Foreskin keratinocyte (primary cell): ENCODE measurements at places on chromosomes 2 and 18.

DNA sequence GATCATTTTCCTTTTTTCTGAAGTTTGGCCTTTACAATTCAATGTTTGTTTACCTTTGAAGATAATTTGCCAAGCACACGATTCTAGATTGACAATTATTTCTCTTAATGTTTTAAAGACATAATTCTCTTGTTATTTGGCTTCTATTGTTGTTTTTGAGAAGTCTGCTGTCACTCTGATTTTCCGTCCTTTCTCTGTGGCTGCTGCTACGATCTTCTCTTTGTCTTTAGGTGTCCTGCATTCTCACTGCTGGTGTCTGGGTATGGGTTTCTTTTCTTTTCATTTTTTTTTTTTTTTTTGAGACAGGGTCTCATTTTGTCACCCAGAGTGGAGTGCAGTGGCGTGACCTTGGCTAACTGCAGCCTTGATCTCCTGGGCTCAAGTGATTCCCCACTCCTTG lies 15.1 kb upstream of the FAM228A start:
- no peak for DNase-seq

DNA sequence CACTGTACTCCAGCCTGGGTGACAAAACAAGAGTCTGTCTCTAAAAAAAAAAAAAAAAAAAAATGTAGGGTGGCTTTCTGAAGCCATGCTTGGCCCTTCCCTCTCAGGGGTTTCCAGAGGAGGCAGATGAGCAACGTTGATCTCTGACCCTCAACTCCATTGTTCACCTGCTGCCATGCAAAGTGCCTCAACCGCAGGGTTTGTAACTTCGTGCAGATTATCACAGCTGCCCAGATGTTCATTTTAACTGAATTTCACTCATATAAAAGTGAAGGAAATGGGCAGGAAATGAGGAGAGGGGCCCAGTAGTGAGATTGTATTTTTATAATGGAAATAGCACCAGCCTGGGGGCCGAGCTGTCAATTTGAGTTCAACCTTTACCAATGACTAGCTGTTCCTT lies 14.9 kb upstream of the B3GNT2 start:
- no peak for DNase-seq

DNA sequence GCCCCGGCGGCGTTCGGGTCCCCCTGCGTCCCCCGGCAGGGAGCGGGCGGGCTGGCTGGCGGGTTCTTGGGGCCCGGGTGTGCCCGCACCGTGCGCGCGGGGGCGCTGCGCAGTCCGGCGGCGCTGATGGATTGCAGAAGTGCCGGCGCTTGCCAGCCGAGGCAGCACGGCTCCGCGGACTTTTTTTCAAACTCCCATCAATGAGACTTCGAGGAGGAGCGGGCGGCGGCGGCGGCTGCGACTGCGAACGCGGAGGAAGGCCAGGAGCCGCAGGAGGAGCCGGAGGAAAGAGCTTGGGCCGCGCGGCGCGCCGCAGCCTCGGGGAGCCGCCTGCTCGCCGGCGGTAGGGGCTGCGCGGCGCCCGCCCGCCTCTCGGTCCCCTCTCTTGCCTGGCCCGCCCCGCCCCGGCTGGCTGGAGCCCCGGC lies at the start of gene GLI2:
Gene GLI2 (plus strand): TSS at position 123 of the 425 bp plus-strand sequence. CDS start 61,453 bp downstream, outside the sequence.
- peak; percentile 54 for DNase-seq

DNA sequence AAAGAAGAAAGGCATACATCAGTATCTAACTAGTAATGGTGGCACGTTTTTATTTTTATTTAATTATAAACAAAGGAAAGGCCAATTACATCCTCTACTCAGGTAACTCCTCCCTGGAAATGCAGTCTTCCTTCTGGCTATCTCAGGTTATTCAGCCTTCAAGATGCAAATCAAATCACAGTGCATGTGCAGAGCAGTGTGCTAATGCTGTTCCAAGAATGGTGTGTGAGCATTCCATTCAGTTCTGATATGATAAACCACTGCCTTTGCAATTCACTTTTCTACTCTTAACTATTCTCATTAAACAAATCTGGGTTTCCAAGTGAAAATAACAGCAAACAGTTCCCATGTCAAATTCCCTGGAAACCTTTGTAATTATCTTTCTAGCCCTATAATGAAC lies 38.4 kb downstream of the SEPTIN10 start:
- no peak for DNase-seq

DNA sequence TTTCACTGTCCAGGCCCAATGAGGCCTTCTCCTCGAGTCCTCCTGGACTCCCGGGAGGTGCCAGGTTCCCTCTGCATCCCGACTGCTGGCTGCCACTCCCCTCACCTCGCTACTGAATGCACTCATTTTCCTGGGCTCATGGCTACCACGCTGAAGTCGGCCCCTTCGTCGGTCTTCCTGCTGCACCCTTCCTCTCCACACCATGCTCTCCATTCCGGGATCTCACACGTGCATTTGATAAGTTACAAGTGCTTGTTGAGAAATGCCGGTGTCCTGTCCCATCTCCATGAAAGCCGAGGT lies 334.7 kb upstream of the MYT1L start:
- no peak for DNase-seq

DNA sequence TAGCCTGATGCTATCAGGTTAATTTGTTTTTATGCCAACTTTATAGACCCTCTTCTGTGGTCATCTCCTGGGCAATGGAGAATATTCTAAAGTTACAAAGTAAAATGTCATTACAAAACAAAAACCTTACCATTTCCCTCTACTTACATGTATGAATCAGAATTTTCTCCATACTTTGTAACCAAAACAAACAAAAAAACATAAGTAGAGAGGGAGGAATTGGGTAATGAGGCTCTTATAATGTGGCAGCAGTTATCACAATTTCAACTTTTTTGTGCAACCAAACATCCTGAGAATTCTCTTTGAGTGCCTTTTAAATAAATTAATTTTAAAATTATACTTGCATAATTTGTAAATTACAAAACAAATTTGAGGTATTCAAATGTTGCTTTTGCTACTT lies 332.8 kb downstream of the TXNL1 start:
- DNase-seq: no peak

GRCh38 chr18:52427521-52428175 lies 87.7 kb downstream of the DCC start:
- DNase-seq: no peak

GRCh38 chr18:55900380-55900779 lies 312.4 kb upstream of the TCF4 start:
- no peak for DNase-seq

- DNase-seq: no peak
Observed at GRCh38 chr2:124339709-124340108, 314.6 kb downstream of the CNTNAP5 start.

- no peak for DNase-seq
Observed at GRCh38 chr2:37125416-37125815, 31.4 kb downstream of the EIF2AK2 start.

- no peak for DNase-seq
Observed at GRCh38 chr2:122539311-122539710, 783.9 kb downstream of the TSN start.

DNA sequence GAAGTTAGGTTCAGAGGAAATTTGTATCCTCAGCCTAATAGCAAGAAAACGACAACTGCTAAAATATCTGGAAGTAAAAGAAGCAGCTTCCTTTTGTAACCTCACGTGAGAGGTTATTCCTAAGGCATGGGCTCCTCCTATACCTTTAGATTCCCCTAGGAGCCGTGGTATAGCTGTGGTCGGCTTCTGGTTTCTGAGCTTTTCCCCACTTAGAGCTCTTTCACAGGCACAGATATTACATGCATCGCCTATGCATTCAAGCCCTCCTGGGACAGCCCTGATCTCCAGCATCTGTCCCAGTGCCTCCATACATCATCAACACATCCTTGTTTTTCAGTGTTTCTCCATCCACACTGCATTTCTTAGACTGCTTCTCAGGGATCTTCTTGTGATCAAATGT lies 289.0 kb downstream of the ALPK2 start:
- DNase-seq: no peak

DNA sequence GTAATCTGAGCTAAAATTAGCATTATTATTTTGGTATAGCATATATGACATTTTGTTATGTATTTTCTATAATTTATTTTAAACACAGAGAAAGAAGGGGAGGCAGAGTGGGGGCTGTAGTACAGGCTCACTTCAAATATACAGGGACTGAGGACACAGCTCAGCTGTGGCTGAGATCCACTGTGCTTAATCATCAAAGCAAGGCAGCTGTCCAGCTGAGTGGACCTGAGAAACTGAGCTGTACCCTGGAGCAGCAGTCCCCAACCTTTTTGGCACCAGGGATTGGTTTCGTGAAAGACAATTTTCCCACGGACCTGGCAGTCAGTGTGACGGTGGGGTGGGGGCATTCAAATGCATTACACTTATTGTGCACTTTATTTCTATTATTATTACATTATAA lies 687.2 kb downstream of the RNF144A start:
- no peak for DNase-seq

DNA sequence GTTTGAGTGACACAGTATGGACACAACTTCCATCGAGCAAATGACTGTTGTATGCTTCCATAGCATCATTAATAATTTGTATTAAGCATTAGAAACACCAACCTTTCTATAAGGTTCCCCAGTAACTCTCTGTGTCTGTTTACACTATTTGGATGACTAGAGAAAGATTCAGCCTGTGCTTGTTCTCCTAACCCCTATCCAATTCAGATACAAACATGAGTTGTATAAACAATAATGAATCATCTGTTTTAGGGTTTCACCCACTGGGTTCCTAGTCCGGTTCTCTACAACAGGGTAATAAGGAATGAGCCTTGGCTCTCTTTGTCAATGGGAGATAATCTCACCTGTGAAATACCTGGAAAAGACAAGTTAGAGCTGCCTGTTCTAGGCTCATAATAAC lies 894.1 kb upstream of the PIK3C3 start:
- DNase-seq: no peak

DNA sequence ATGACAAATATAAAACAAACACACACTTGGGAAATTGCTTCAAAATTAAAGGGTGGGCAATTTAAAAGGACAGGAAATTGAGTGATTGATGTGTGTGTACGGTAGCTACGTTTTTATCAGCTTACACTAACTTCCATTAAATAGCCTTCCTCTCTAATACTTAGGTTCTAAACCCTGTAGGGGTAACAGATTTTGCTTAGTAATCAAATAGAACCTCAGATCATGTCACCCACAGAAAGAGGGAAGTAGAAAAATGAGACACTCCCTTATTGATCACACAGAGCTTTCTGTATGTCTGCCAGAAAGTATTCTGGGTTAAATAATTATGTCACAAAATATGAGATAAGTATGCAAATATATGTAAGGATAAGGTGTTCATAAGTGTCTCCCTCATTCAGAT lies 93.3 kb downstream of the ICA1L start:
- no peak for DNase-seq

DNA sequence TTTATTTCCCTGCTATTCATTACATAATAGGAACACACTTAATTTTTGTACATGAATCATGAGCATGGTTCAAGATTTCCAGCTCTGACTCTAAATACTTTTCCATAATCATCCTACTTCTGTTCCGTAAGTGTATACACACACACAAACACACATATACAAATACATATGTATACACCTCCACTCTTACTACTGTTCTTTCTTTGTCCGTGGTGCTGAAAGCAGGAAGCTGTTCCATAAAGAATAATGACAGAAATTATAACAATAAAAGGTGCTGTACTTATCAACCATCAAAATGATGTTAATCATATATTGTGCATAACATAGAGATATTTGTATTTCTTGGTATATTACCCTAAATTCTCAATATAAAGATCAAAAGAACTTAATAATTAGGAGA lies 776.9 kb downstream of the DPP10 start:
- DNase-seq: no peak

DNA sequence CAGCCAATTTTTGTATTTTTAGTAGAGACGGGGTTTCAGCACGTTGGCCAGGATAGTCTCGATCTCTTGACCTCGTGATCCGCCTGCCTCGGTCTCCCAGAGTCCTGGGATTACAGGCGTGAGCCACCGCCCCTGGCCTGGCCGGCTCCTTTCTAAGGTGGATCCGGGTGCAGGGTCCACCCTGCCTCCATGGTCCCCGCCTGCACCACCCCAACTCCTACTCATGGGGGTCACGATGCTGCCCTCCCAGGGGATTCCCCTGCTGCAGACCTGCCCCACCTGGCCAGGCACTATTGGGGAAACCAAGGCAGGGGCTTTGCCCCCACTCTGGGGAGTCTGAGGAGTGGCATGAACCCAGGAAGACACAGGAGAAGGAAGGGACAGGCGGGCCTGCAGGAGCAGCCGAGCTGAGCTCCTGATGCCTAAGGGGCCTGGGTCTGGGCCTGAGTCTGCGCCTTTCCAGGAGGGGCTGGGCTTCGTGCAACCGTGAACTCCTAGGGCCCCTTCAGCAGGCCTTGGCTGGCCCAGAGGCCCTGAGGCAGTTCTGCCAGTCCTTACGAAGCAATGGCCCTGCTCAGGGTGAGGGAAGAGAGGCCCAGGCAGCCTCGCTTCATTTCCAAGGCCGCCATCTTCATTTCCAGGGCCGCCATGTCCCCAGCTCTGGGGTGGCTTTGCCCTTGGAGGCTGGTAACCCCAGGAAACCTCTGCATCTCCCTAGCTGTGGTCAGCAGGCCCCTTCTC lies 67.2 kb upstream of the SMAD7 start:
- no peak for DNase-seq

DNA sequence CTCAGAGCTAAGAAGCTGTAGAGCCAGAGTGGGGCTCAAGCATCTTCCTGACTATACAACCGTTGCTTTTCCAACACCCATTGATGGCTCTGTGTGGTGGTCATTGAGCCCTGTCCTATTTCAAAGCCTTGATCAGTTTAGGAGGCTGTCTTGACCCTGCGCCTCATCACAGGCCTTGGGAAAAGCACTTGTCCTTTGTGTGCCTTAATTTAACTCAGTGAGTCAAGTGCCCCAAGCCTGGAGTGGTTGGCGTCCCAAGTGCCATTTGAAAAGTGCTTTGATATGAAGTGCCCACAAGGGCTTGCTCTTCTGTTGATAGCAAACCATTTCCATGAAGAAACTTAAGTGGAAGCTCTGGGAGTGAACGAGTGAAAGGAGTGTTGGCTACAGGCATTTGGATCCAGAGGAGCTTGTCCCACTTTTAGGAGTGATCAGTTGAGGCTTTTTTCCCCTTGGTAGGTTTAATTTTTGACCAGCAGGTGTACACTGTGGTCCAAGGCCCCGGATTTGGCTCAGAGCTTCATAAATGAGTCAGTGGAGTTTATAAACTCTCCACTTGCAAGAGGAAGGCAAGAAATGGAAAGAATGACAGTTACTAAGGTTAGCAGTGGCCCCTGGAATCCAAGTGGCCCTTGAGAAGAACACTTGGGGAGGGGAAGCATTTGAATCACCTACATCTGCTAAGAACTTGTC lies 50.3 kb downstream of the ACTR2 start:
- no peak for DNase-seq

DNA sequence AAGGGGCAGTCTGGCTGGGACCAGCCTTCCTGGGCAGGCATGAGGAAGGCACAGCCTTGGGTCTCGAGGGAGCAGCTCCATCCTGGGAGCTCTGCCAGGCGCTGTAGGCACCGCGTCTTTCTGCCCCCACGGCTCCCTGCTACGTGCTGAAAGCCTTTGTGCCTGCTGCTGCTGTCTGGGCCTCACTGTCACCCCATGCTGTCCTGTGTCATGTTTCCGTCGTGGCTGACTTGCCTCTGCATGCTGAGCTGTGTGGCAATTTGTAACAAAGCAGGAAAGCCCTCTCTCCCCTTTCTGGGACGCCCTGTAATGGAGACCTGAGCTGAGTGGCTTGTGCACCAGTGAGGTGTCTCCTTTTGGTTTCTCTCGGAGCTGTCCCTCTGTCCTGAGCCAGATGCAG lies 152.5 kb downstream of the TSN start:
- DNase-seq: no peak
